ENCODE measurements at places on chromosomes 3 and 15.

GRCh38 chr3:27630885-27631284 is 91.2 kb downstream of the EOMES start:
- peak; percentile 16 for DNase-seq

- no peak for DNase-seq
These were observed 252.0 kb downstream of the CACNA2D3 start for GRCh38 chr3:54374214-54374852.

DNA sequence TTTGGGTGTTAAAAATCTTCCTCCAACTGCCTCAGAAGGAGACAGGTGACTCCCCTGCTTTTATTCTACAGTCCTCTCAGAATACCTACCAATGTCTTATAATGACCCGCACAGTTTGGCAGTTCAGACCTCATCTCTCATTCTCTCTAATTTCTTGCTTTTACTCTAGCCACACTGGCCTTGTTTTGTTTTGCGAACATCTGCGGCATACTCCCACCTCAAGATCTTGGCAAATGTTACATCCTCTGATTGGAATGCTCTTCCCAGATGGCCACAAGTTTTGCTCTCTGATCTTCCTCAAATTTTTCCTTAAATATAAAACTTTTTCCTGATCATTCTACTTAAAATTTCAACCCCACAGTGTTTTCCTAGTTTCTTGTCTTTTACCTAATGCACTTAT is 94.1 kb downstream of the PLSCR2 start:
- peak; percentile 37 for DNase-seq

GRCh38 chr3:108153451-108153981 is 62.7 kb upstream of the CD47 start:
- DNase-seq, result peak; percentile 61

DNA sequence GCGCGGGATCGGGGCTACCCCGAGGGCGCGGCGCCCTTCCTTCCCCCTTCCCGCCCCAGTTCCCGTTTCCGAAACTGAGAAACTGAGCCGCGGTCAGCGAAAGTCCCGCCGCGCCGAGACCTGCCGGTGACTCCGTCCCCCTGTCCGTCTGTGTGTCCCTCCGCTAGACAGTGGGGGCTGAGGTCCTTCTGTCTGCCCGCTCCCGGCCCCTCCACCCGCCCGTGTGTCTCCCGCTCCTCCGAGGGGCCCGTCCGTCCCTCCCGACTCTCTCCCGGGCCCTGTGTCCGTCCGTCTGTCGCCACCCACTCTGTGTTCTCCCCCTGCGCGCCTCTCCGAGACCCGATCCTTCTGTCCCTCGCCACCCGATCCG is 426 bp downstream of the PRKCD start:
- no peak for DNase-seq

GRCh38 chr3:88807491-88808105 is 299.8 kb upstream of the EPHA3 start:
- peak; percentile 78 for DNase-seq

- DNase-seq, result peak; percentile 3
These were observed 172.7 kb downstream of the WDR72 start for GRCh38 chr15:53586799-53587198.

DNA sequence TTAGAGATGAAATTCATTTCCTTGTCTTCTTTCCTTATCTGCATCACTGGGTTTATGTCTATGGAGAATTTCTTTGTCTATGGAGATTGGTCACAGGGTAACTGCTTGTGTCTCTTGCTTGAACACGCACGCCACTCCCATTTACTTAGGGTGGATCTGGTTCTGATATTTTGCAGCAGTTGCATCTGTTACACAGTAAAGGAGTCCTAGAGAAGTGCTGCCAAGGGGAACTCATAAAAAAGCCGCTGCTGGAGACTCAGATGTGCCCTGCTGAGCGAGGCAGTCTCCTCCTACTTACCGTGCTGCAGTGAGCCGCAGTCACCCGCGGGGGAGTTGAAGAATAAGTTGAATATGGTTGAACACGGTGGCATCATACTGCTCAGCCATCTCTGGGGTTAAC is 105.2 kb upstream of the KLHL25 start:
- no peak for DNase-seq

- DNase-seq, result no peak
These were observed 155.1 kb upstream of the FRMD4B start for GRCh38 chr3:69540706-69541581.

DNA sequence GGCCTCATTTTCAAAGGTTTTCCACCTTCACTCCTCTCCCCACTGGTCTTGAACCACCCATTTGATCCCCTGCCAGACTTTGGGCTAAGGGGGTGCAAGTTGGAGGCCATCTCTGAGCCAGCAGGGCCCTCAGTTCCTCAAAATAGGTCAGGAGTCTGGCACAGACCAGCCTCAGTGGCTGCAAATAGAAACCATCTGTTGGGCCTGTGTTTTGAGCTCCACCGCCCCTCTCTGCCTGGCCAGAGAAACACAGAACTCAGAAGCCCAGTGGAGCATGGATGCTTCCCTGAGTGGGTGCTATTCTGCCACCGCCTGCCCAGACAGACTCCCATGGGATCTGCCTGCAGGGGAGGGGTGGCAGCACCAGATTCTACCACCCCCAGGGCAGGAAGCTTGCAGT is 56.3 kb downstream of the CORO2B start:
- peak; percentile 54 for DNase-seq

DNA sequence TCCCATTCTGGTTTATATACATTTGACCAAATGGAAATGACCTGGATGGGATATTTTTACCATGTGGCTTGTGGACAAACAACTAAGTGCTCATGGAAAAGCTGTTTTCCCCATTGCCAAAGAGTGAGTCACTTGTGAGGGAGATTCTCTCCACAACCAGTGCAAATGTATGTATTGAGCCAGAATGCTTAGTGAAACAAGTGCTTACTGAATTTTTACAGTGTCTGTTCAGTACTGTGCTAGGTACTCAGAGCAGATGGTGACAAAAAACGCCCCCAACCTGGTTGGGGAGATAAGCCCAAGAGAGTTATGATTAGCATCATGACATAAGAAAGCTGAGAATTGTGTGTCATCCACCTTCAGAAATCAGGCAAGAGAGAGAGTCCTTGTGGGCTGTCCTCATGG is 2.3 kb downstream of the CHP1 start:
- peak; percentile 74 for DNase-seq

- DNase-seq, result no peak
These were observed 30.9 kb upstream of the ATP1B3 start for GRCh38 chr3:141845407-141846049.

DNA sequence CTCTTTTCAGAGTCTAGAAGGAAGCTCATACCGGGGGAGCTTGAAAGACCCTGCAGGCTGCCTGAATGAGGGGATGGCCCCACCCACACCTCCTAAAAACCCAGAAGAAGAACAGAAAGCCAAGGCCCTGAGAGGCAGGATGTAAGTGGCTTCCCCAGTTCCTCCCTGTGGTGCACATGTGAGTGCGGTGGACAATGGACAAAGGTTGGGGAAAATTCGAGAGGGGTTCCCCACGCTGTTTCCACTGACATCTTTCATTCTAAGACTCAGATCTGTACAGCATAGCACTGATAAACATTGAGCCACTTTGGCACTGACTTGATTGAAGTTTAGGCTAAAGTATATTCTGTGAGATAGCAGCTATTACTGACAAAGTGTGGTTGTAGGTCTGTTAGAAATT is 79.5 kb upstream of the UMPS start:
- DNase-seq, result no peak
